ENCODE measurements at places on chromosomes 6 and 20.

- no peak for DNase-seq
These were observed 9.4 kb downstream of the LAMA5 start for GRCh38 chr20:62357681-62358080.

- DNase-seq = no peak
These were observed 1.1 kb downstream of the BAG2 start for GRCh38 chr6:57173056-57173885.

DNA sequence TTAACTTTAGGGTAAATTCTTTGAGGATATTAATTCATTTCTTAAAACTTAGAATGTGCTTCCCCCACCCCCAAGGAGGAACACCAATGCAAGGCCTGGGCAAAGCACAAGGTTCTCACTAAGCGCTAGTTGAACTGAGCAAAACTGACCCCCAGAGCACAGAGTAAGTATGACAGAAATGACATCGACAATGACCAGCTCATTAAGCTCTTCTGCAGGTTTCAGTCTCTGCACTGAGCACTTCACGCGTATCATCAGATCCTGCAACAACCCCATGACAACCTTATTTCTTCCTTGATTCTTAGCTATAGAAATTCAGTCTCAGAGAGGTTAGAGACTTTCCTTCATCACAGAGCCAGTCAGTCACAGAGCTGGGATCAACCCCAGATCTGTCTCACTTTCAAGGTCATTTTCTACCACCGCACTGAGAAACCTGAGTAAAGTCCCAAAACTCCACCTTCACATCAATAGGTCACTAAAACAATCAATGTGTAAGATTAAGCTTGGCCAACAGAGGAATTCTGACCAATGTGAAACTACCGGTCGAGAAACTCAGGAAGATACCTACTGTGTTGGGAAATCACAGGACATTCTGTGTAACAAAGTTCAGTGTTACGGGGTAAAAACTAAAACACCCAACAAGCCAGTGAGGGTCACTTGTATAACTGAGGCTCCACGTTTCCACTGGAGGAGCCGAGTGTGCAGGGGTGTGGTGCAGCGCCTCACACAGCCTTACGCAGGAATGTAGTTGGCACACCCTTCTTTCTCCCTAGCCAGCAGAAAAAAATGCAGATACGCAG lies 129.0 kb upstream of the FOXQ1 start:
- DNase-seq = no peak

DNA sequence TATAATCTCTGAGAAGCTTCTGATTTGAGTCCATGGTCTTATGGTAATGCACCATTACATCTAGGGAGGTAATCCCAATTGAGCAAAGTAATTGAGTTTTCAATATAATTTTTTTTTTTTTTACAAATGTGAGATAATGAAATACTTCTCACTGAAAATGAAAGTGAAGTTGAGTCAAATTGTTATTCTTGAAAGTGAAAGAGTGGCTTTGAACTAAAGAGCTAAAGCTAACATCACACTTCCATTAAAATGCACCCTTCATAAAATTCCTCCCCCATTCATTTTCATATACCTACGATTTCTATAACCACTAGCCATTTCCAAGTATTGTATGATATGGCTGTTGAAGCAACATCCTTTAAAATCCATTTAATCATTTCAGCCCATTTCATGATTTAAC lies 149.1 kb upstream of the IMPG1 start:
- DNase-seq = no peak

GRCh38 chr6:85343428-85343827 lies 106.5 kb upstream of the NT5E start:
- DNase-seq = no peak

GRCh38 chr6:148415511-148416260 lies 73.0 kb downstream of the SASH1 start:
- DNase-seq = no peak

DNA sequence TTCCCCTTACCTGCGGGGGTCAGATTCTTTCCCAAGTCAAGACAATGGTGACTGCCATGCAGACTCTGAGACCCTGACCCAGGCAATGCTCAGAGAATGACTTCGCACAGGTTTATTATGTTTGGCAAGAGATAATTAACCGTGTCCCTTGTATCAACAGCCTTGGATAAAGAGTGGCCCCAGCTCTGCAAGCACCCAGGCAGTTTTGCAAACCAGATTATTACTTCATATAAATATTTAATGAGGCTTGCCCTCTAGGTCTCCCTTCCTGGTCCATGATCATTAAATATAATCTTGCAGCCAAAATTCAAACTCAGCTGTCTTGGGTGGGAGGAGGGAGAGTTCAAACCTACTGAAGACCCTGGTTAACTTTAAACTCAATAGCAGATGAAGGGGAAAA lies 156.5 kb downstream of the ANKRD60 start:
- no peak for DNase-seq

DNA sequence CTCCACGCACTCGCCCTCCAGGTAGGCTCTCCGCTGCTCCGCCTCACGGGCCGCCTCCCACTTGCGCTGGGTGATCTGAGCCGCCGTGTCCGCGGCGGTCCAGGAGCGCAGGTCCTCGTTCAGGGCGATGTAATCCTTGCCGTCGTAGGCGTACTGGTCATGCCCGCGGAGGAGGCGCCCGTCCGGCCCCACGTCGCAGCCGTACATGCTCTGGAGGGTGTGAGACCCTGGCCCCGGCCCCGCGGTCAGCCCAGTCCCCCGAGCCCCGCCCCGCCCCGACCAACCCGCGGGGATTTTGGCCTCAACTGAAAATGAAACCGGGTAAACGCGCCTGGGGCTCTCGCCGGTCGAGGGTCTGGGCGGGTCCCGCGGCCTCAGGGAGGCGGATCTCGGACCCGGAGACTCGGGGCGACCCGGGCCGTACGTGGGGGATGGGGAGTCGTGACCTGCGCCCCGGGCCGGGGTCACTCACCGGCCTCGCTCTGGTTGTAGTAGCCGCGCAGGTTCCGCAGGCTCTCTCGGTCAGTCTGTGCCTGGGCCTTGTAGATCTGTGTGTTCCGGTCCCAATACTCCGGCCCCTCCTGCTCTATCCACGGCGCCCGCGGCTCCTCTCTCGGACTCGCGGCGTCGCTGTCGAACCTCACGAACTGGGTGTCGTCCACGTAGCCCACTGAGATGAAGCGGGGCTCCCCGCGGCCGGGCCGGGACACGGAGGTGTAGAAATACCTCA lies 598 bp downstream of the HLA-B start:
- no peak for DNase-seq

DNA sequence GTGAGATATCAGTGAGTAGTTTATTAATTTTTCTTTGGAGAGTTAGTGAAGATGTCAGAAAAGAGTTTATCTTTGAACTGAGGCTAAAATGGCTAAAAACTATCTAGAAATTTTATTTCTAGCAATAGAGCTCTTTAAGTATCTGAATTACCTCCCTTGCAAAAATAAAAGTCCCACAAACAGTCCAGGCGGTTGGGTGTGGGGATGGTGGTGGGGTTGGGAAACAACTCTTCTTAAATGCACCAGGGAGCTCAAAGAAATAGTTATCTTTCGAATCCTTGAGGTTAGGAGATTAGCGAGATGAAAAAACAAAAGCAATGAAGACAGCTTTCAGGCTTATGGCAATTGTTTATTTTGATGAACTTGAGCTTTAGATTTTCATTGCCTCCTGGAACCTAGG lies 1299.1 kb upstream of the ADGRB3 start:
- no peak for DNase-seq

DNA sequence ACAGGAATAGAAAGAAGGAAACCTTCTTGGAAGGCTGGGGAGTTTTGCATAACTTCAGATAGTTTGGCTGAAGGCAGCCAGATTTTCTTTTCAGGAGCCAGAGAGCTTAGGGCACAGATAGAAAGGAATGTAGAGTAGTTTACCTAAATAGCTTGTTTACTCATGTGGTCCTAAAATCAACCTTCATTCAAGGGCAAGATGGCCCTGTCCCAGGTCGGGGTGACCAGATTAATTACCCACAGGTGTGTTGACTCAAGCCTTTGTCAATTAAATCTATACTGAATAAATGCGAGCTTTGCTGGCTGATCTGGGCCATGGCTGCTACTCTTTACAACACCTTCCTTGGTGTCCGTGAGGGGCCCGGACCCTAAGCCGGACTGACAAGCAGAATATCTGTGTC lies 792.0 kb upstream of the MAN1A1 start:
- DNase-seq = no peak

DNA sequence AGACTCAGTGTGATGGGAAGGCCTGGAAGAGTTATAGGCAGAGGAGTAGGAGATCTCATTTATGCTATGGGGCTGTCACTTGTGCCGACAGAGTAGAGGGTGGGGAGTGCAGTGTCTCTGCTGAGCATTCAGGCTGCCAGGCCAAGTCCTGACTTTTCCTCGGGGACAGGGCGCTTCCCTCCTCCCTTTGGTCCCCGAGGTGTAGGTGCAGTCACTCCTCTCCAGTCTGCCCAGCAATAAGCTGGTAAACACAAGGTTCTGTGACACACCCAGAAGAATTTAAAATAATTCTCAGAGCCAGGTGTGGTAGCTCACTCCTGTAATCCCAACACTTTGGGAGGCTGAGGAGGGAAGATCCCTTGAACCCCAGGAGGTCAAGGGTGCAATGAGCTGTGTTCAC lies 109.4 kb downstream of the CRYBG1 start:
- no peak for DNase-seq

GRCh38 chr6:2477666-2478065 lies 232.3 kb upstream of the GMDS start:
- DNase-seq = no peak

- no peak for DNase-seq
These were observed 79.0 kb downstream of the RNASET2 start for GRCh38 chr6:166877349-166877748.

DNA sequence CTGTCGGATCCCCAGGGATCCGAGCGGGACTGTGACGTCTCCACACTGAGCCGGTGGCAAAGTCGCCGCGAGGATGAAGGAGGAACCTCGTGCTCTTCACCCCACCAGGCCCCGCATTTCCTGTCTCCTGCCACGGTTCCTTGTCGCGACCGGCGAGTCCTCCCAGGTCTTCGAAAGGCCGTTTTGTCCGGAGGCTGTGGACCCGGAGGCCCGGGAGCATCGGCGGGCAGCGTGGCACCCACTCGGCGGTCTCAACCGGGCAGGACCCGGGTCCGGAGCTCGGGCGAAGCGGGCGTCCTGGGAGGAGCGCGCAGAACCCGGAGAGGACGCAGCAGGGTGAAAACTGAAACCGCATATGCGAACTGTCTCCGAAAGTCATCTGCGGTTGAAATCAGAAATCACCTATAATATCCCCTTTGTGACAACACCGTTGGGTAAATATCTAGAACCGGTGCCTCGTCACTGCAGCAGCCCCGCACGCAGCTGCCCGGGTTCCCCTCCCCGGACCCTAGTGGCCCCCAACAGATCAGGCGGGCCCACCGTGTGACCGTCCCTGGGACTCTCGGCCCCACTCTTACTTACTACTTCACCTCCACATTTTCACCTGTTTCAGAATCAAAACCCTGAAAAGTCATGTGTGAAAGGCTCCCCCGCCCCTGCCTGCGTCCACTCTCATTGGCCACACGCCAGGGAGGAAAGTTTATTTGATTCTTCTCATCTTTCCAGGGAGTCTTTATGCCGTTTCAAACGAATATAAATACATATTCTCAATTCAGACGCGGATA lies 3.1 kb upstream of the ULBP2 start:
- no peak for DNase-seq

DNA sequence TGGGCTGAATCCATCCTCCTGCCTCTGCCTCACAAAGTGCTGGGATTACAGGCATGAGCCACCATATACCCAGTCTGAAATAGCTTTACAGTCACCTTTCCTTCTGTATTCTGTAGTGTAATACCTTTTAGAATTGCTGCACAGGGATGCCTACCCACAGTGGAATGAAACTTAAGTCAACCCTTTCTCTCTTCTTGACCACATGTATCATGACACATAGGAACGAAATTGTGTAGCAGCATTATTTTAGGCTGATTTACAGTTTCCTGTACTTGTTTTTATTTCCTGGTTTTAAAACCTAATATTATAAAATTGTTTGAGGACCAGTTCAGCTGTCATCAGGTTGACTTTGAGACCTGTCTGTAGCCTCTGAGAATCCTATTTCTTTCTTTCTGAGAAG lies 297.8 kb downstream of the ZFAND3 start:
- no peak for DNase-seq

DNA sequence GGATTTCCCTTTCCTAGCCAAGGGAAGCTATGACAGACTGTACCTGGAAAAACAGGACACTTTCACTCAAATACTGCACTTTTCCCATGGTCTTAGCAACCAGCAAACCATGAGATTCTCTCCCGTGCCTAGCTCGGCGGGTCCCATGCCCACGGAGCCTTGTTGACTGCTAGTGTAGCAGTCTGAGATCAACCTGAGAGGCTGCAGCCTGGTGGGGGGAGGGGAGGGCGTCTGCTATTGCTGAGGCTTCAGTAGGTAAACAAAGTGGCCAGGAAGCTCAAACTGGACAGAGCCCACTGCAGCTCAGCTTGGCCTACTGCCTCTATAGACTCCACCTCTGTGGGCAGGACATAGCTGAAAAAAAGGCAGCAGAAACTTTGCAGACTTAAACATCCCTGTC lies 61.8 kb downstream of the EPM2A start:
- no peak for DNase-seq

- DNase-seq = no peak
These were observed 13.4 kb upstream of the RNF182 start for GRCh38 chr6:13911337-13911736.

DNA sequence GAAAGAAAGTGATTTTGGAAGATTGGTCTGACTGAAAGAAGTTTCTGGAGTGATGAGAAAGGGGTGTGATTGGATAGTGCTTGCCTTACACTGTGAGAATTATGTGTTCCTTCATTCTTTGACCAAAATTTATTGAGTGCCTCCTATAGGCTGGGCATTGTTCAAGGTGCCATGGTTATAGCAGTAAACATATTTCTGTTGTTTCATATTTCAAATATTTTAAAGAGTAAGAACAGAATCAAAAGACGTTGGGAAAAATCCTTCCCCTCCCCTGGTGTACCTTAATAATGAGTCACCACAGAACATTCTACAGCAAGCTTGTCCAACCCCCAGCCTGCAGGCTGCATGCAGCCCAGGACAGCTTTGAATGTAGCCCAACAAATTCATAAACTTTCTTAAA lies 78.6 kb downstream of the GCLC start:
- DNase-seq = no peak

GRCh38 chr6:27031302-27031701 lies 216.2 kb upstream of the PRSS16 start:
- no peak for DNase-seq

GRCh38 chr6:10692965-10693538 lies 1.4 kb downstream of the C6orf52 start:
- DNase-seq = no peak

GRCh38 chr20:34049897-34050695 lies 56.4 kb downstream of the RALY start:
- DNase-seq = no peak
